Esophagus mucosa (tissue), 1 donor: ENCODE measurements at places on chromosomes 2 and 18. TPM values are rescaled to one million over a fixed set of nuclear protein-coding genes. Genes with fewer than 3 reads are reported as not detected.

MAL gene
- 382 TPM for total RNA-seq

C2orf80 gene
- not detected for total RNA-seq

TGFA gene
- total RNA-seq, result 42.6 TPM

SEPTIN10 gene
- 72.6 TPM for total RNA-seq

TUBA3E gene
- not detected for total RNA-seq

POTEJ gene
- not detected for total RNA-seq

IL36G gene
- total RNA-seq, result 27.4 TPM

RGPD4 gene
- not detected for total RNA-seq

POMC gene
- total RNA-seq, result 0.44 TPM

TXNDC9 gene
- 25.6 TPM for total RNA-seq

TUBB8B gene
- not detected for total RNA-seq

MGAT4A gene
- 5.6 TPM for total RNA-seq

RTP5 gene
- not detected for total RNA-seq

UGT1A4 gene
- total RNA-seq, result 0.80 TPM

RIT2 gene
- not detected for total RNA-seq

GKN1 gene
- total RNA-seq, result not detected

DAW1 gene
- not detected for total RNA-seq

TFPI gene
- 9.1 TPM for total RNA-seq

AQP12B gene
- not detected for total RNA-seq
